ENCODE measurements at places on chromosomes 5 and 9.

GRCh38 chr5:177366528-177367322 is 9.0 kb downstream of the RGS14 start:
- H3K27ac ChIP-seq = peak overlapping the region; percentile 88
- peak overlapping the region; percentile 60 for H3K4me3 ChIP-seq
- H3K36me3 ChIP-seq = no peaks in the 10 kb centered on the region
- no peaks in the 10 kb centered on the region for H3K27me3 ChIP-seq
- DNase-seq = no peak
- H3K4me1 ChIP-seq = peaks cover 97% of the 10 kb centered on the region

- no peak for DNase-seq
- no peaks in the 10 kb centered on the region for H3K36me3 ChIP-seq
- H3K27ac ChIP-seq = no peak overlapping the region
- no peak overlapping the region for H3K4me3 ChIP-seq
- H3K27me3 ChIP-seq = no peaks in the 10 kb centered on the region
Measured at GRCh38 chr9:36551910-36552309, 20.8 kb upstream of the MELK start.

DNA sequence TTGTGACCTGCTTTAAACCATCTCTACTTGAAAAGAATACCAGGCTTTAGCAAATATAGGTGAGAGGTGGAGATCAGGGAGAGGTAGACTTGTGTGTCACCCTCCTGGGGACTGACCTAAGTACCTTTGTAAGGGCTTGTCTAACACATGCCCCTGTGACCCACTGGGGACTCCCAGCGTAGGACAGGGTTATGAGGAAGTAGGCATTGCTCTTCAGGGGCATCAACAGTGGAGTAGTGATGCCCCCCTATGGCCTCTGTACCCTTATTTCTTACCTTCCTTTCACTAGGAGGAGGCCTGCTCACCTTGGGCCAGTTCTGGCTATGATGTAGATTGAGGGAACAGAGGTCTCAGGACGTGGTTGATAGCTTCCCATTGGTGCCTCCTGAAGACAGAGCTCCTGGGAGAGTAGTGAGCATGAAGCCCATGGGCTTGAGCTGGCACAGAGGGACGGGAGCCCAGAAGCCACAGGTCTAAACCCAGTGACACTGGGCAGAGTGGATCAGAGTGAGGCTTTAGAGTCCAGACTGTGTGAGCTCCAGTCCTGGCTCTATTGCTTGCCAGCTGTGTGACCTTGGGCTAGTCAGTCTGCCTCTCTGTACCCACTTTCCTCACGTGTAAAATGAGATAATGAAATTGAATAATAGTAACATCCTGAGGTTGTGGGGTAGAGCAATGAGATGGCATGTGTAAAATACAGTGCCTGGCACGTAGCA is 191.7 kb downstream of the AOPEP start:
- no peaks in the 10 kb centered on the region for H3K36me3 ChIP-seq
- H3K4me1 ChIP-seq = peaks cover 74% of the 10 kb centered on the region
- DNase-seq = no peak
- H3K27ac ChIP-seq = no peak overlapping the region
- no peak overlapping the region for H3K4me3 ChIP-seq

- peaks cover 4% of the 10 kb centered on the region for H3K27me3 ChIP-seq
- H3K36me3 ChIP-seq = no peaks in the 10 kb centered on the region
- H3K4me3 ChIP-seq = no peak overlapping the region
- H3K4me1 ChIP-seq = no peaks in the 10 kb centered on the region
- H3K27ac ChIP-seq = no peak overlapping the region
- no peak for DNase-seq
Measured at GRCh38 chr5:160303690-160304089, 8.7 kb downstream of the CCNJL start.

DNA sequence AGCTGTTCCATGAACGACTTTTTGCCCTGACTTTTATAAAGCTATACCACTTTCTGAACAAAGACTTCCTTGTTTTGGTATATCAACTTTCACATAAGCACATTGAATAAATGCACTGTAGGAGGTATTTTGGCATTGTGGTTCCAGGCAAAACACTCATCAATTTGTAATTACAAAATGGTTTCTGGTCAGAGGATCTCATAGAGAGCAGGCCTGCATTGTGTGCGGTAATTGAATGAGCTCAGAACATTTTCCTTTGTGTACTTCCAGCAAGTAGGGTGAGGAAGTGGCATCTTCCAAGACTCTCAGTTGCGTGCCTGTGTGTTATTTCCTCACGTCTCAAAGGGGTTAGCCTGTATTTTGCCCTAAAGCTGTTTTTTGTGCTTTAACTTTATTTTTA is 89.2 kb downstream of the PDE6A start:
- H3K4me3 ChIP-seq = no peak overlapping the region
- peaks cover 7% of the 10 kb centered on the region for H3K4me1 ChIP-seq
- peaks cover 14% of the 10 kb centered on the region for H3K36me3 ChIP-seq
- no peaks in the 10 kb centered on the region for H3K27me3 ChIP-seq
- peak overlapping the region; percentile 58 for H3K27ac ChIP-seq

GRCh38 chr9:95857124-95857523 is 18.4 kb upstream of the ERCC6L2 start:
- H3K4me1 ChIP-seq = peaks cover 17% of the 10 kb centered on the region
- no peak overlapping the region for H3K4me3 ChIP-seq
- no peaks in the 10 kb centered on the region for H3K27me3 ChIP-seq

DNA sequence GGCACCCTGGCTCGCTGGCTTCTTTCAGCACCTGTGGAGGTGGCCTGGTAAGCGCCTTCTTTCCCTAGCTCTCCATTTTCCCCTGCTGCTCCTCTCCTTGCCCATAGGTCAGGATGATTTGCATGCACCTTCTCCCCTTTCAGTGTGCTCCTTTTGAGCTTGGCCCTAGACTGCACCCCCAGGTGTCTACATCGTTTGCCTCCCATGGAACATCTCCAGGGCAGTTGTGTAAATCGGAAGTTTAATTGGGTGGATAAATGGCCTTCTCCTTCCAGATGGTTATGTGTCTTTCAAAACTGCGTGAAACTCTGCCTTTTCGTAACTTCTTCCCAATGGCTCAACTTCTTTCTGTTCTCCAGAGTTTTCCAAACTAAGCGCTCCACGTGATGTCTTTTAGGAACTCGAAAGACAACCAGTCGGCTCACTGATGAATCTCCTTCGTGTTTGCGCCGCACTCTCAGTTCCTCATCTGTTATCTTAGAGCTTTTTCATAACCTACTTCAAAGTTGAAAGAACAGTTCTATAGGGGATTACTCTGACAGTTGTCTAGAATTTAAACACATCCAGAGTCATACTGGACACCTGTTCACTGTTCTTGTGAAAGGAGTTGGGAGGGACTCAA is 1.7 kb downstream of the ADAMTS19 start:
- peaks cover 33% of the 10 kb centered on the region for H3K27me3 ChIP-seq
- no peak overlapping the region for H3K27ac ChIP-seq
- peak overlapping the region; percentile 55 for H3K4me3 ChIP-seq
- H3K4me1 ChIP-seq = peaks cover 25% of the 10 kb centered on the region
- H3K36me3 ChIP-seq = no peaks in the 10 kb centered on the region

DNA sequence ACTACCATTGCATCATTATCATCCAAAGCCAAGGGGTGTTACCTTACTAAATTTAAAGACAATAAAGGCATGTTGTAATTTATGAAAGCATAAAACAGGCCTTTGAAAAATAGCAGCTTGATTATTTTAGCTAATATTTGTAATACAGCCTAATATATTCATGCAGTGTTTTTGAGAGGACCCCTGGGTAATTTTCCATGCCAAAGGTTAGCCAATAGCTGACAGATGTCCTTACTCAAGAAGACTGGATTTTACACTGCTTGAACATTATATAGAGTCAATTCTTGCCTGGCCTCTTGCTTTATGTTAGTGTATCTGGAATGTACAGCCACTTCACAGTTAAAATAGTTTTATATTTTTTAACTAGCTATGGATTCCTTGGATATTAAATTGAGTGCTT is 337.8 kb upstream of the PAPPA start:
- H3K27ac ChIP-seq = no peak overlapping the region
- DNase-seq = no peak
- no peaks in the 10 kb centered on the region for H3K36me3 ChIP-seq

DNA sequence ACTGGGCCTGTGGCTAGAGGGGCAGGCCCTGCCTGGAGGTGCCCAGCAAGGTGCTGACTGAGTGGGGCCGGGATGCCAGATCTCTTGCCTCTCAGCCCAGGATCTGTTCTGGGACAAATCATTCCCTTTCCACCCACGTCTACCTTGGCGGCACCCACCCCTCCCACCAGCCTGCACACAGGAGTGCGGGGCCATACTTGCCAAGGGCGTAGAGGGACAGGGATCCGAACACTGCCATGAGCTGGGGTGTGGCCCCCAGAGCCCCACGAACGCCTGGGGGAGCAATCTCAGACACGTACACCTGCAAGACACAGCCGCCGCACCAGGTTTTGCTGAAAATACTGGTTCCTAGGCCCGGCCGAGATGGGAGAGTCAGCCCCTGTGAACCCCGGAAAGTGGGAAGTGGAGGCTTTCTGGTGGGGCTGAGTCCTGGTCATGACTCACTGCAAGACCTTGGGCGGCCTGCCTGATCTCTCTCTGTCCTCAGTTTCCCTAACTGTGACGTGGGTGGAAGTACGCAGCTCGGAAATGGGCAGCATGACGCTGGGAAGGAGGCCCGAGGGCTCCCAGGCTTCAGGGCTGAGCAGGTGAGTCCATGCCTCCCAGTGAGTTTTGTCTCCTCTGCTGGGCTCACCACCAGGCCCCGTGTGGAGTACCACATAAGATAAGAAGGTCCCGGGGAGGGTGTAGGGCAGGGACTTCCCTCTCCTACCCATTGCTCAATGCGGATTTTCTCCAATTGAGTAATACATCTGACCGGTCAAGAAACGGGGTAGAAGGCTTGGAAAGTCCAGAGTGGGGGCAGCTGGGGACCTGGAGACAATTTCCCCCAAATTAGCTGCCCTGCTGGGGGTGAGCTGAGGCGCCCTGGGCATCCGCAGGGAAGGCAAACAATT is 2.6 kb downstream of the SLC2A6 start:
- DNase-seq = no peak
- H3K27me3 ChIP-seq = no peaks in the 10 kb centered on the region
- no peak overlapping the region for H3K27ac ChIP-seq
- H3K4me3 ChIP-seq = no peak overlapping the region
- peaks cover 12% of the 10 kb centered on the region for H3K4me1 ChIP-seq

- peaks cover 22% of the 10 kb centered on the region for H3K4me1 ChIP-seq
- H3K36me3 ChIP-seq = no peaks in the 10 kb centered on the region
- H3K27ac ChIP-seq = no peak overlapping the region
Measured at GRCh38 chr5:157747173-157747740, 3.7 kb downstream of the LSM11 start.

- H3K4me1 ChIP-seq = peaks cover 15% of the 10 kb centered on the region
- peak overlapping the region; percentile 7 for H3K27ac ChIP-seq
- H3K36me3 ChIP-seq = no peaks in the 10 kb centered on the region
- H3K4me3 ChIP-seq = no peak overlapping the region
- no peaks in the 10 kb centered on the region for H3K27me3 ChIP-seq
- DNase-seq = no peak
Measured at GRCh38 chr9:86575825-86576525, 221.8 kb upstream of the TUT7 start.

- no peak overlapping the region for H3K27ac ChIP-seq
- H3K4me1 ChIP-seq = no peaks in the 10 kb centered on the region
- no peaks in the 10 kb centered on the region for H3K27me3 ChIP-seq
- H3K36me3 ChIP-seq = no peaks in the 10 kb centered on the region
Measured at GRCh38 chr5:9288234-9288633, 257.6 kb downstream of the SEMA5A start.

GRCh38 chr9:131062969-131063368 is 33.4 kb upstream of the AIF1L start:
- no peaks in the 10 kb centered on the region for H3K4me1 ChIP-seq
- H3K4me3 ChIP-seq = no peak overlapping the region
- no peaks in the 10 kb centered on the region for H3K36me3 ChIP-seq
- H3K27ac ChIP-seq = no peak overlapping the region
- no peaks in the 10 kb centered on the region for H3K27me3 ChIP-seq

- no peaks in the 10 kb centered on the region for H3K4me1 ChIP-seq
- no peaks in the 10 kb centered on the region for H3K36me3 ChIP-seq
- no peak overlapping the region for H3K4me3 ChIP-seq
- no peaks in the 10 kb centered on the region for H3K27me3 ChIP-seq
Measured at GRCh38 chr5:57466544-57466943, 16.1 kb downstream of the ACTBL2 start.

- no peaks in the 10 kb centered on the region for H3K27me3 ChIP-seq
- no peak overlapping the region for H3K27ac ChIP-seq
- H3K36me3 ChIP-seq = no peaks in the 10 kb centered on the region
- H3K4me1 ChIP-seq = no peaks in the 10 kb centered on the region
- DNase-seq = no peak
- no peak overlapping the region for H3K4me3 ChIP-seq
Measured at GRCh38 chr9:108960331-108960730, 26.1 kb downstream of the ABITRAM start.
